ENCODE measurements at places on chromosomes 12 and 14. TPM values are rescaled to one million over a fixed set of nuclear protein-coding genes. Genes with fewer than 3 reads are reported as not detected.

- no peaks in the 10 kb centered on the region for H3K27me3 ChIP-seq
- no peak overlapping the region for H3K27ac ChIP-seq
- H3K4me1 ChIP-seq = no peaks in the 10 kb centered on the region
- H3K4me3 ChIP-seq = no peak overlapping the region
- no peak for DNase-seq
These were observed 159.7 kb upstream of the BMP4 start for GRCh38 chr14:54116198-54116885.

The SLC35F4 gene
- total RNA-seq = not detected

- DNase-seq = no peak
- no peak overlapping the region for H3K4me3 ChIP-seq
- no peaks in the 10 kb centered on the region for H3K36me3 ChIP-seq
- no peaks in the 10 kb centered on the region for H3K4me1 ChIP-seq
- no peak overlapping the region for H3K27ac ChIP-seq
These were observed 154.9 kb downstream of the ASCL4 start for GRCh38 chr12:107929436-107929835.

The NKX2-1 gene
- total RNA-seq = not detected

The SSPN gene
- 81.1 TPM for total RNA-seq

GRCh38 chr12:16070113-16070512 lies 159.0 kb downstream of the DERA start:
- H3K27me3 ChIP-seq = no peaks in the 10 kb centered on the region
- H3K36me3 ChIP-seq = no peaks in the 10 kb centered on the region
- DNase-seq = no peak
- no peak overlapping the region for H3K27ac ChIP-seq
- H3K4me3 ChIP-seq = no peak overlapping the region

DNA sequence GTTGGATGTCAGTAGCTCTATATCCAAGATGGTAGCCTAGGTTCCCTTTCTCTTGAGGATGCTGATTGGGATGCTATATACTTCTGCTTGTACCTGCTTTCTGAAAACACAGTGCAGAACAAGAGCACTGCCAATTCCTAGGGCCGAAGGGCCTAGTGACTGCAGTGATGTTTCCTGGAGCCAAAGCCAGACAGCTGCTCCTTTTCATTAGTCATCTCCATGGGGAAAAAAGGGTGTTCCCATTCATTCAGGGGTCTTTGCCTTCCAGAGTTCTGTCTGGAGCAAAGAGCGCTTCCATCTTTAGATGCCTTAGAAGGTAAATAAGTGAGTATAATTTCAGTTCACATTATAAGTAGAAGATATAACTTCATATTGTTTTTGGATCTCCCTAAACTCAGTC lies 85.5 kb downstream of the PTPRB start:
- H3K27me3 ChIP-seq = no peaks in the 10 kb centered on the region
- H3K36me3 ChIP-seq = no peaks in the 10 kb centered on the region
- no peak overlapping the region for H3K27ac ChIP-seq
- peaks cover 33% of the 10 kb centered on the region for H3K4me1 ChIP-seq
- H3K4me3 ChIP-seq = no peak overlapping the region
- no peak for DNase-seq

DNA sequence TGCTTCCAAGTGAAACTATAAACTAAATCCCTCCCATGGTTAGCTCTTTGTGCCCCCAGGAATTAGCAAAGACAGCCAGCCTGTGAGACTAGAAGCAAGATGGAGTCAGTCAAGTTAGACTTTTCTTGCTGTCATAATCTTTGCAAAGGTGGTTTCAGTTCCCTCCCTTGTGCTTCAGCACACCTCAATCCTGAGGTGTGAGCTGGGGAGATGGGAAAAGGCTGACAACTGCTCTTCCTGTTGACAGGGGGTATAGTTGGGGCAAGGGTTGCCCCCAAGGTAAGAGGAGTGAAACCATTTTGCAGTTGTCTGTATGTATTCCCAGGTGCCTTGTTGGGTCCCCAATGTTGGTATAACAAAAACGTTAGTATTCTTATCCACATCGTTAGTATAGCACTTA lies 12.3 kb upstream of the CPM start:
- no peaks in the 10 kb centered on the region for H3K4me1 ChIP-seq
- H3K4me3 ChIP-seq = no peak overlapping the region
- H3K36me3 ChIP-seq = no peaks in the 10 kb centered on the region

The AQP6 gene
- not detected for total RNA-seq

The PLEK2 gene
- 2.0 TPM for total RNA-seq

The TMEM52B gene
- not detected for total RNA-seq

DNA sequence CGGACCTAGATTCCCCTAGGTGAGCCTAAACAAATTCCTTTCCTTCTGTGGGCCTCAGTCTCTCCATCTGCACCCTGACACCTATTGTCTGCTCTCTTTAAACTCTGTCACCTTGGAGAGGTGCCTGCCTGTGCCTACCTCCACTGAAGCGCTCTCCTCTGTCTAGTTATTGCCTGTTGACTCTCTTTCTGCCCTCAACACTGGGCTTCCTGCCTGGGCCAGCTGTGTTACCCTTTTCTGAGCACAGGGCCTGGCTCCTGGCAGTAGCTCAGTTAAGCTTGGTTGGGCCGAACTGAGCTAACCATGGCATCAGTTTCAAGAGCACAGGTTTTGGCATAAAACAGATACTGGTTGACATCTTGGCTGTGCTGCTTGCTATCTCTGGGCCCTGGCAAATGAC lies 43.5 kb downstream of the PRMT8 start:
- H3K36me3 ChIP-seq = no peaks in the 10 kb centered on the region
- peaks cover 4% of the 10 kb centered on the region for H3K4me1 ChIP-seq
- no peak overlapping the region for H3K4me3 ChIP-seq
- peak overlapping the region; percentile 72 for H3K27ac ChIP-seq
- H3K27me3 ChIP-seq = no peaks in the 10 kb centered on the region

The YLPM1 gene
- 41.4 TPM for total RNA-seq

The GPR135 gene
- 2.1 TPM for total RNA-seq

DNA sequence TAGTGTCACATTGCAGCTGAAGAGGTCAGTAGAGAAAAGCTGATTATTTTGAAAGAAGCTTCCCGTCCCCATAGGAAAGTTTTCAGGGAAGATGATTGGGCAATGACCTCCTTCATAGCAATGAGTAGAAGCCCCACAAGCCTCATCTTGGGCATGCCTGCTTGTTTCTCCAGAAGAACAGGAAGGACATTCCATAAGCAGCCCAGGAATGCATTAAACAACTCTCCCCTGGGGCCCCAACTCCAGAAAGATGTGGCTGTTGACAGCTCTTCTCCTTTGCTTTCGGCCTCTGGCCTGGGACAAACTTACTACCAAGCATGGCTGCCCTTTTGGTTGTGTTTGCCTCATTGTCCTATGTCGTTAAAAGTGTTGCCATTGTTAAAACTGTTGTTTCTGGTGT lies 5.7 kb upstream of the VDR start:
- H3K36me3 ChIP-seq = no peaks in the 10 kb centered on the region
- no peak overlapping the region for H3K4me3 ChIP-seq
- H3K4me1 ChIP-seq = no peaks in the 10 kb centered on the region
- no peaks in the 10 kb centered on the region for H3K27me3 ChIP-seq
- no peak for DNase-seq
- H3K27ac ChIP-seq = no peak overlapping the region

DNA sequence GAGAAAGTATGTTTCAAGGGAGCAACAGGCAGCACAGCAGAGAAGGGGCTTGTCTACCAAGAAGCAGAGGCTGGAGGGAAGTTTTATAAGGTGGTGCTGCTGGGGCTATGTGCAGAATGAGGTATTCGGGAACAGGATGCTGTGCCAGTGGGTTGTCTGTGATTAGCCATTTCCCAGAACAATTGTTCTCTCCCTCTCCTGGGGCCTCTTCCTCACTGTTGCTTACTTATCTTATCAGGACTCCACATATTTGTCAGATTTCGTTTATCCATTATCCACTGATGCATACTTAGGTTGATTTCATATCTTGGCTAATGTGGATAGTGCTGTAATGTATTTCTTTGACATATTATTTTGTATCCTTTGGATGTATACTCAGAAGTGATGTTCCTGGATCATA lies 195.1 kb upstream of the RTL1 start:
- H3K27me3 ChIP-seq = peaks cover 15% of the 10 kb centered on the region
- no peaks in the 10 kb centered on the region for H3K36me3 ChIP-seq
- no peaks in the 10 kb centered on the region for H3K4me1 ChIP-seq
- H3K4me3 ChIP-seq = no peak overlapping the region

- no peak for DNase-seq
- no peak overlapping the region for H3K4me3 ChIP-seq
- H3K27ac ChIP-seq = no peak overlapping the region
These were observed 379.0 kb downstream of the NPAS3 start for GRCh38 chr14:33317675-33318074.

GRCh38 chr12:130622803-130623202 lies 93.3 kb downstream of the RIMBP2 start:
- no peak overlapping the region for H3K4me3 ChIP-seq
- H3K27me3 ChIP-seq = no peaks in the 10 kb centered on the region
- no peak for DNase-seq
- no peak overlapping the region for H3K27ac ChIP-seq

GRCh38 chr14:70213721-70214282 lies 25.1 kb upstream of the SLC8A3 start:
- no peaks in the 10 kb centered on the region for H3K36me3 ChIP-seq
- no peak for DNase-seq
- H3K27me3 ChIP-seq = peaks cover 13% of the 10 kb centered on the region
- H3K4me1 ChIP-seq = no peaks in the 10 kb centered on the region
- no peak overlapping the region for H3K27ac ChIP-seq
- H3K4me3 ChIP-seq = no peak overlapping the region

GRCh38 chr12:122934722-122935121 lies 31.5 kb downstream of the ABCB9 start:
- peaks cover 35% of the 10 kb centered on the region for H3K36me3 ChIP-seq
- no peak for DNase-seq
- no peak overlapping the region for H3K4me3 ChIP-seq
- no peaks in the 10 kb centered on the region for H3K4me1 ChIP-seq
- H3K27me3 ChIP-seq = no peaks in the 10 kb centered on the region

The DGKA gene
- 11.8 TPM for total RNA-seq

The OVCH1 gene
- total RNA-seq = not detected

The EEA1 gene
- 29.9 TPM for total RNA-seq

The FAIM2 gene
- total RNA-seq = 14.1 TPM
